Activated CD4-positive, alpha-beta T cell treated with anti-CD3 and anti-CD28 coated beads, Interleukin-2, amount 50 U/mL, for 1 hour (primary cell): ENCODE measurements at places on chromosomes 12 and 14.

- no peak for DNase-seq
Observed at GRCh38 chr12:116540622-116541152, 18.5 kb upstream of the MAP1LC3B2 start.

- DNase-seq, result no peak
Observed at GRCh38 chr12:42568952-42569915, 20.3 kb downstream of the PRICKLE1 start.

GRCh38 chr12:94183708-94184379, 35.5 kb downstream of the PLXNC1 start:
- no peak for DNase-seq

- no peak for DNase-seq
Observed at GRCh38 chr12:546265-546919, 86.7 kb downstream of the B4GALNT3 start.

DNA sequence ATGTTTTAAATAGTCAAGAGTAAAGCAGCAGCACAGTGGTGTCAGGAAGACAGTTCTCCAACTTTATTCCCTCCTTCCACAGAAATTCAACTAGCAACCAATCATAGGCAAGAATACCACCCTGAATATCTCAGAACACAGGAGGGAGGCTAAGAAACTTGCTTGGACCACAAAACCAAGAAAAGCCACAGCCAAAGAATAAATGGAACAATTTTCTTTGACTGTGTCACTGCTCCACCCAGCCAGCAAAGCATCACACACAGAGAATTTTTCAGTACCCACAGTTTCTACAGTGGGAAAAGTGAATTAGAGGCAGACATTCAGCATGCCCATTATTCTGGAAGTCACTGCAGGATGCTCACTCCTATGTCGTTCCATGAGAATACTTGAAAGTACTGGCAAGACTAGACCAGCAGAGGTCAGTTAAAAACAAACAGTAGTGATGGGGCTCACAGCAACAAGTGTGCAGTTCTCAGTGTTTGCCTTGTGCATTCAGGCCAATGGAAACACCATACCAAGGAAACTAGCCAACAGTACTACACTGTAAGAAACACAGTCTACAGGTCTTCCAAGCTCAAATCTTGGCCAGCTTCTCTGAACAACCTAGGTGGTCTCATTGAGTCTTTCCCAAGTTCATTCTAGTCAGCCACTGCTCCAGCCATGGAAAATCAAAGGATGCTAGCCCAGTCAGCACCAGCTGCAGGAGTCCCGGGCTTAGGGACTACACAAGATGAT, 56.8 kb upstream of the FOXG1 start:
- no peak for DNase-seq

DNA sequence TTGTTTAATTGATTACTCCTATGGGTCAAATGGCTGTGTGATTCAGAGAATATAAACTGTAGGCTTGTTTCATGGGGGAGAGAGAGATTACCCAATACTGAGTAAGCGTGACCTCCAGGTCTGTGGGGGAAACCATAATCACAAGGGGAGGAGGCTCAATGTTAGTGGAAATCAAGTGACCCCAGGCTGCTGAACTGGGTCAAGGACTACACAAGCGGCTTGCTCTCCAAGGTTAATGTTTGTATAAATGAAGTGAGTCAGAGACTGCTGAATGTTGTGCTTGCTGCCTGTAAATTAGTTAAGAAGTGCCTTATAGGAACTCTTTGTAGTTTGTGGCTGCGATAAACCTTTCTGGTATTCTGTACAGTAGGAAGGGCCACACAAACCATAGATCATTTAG, 479.7 kb downstream of the AACS start:
- no peak for DNase-seq

GRCh38 chr14:91536327-91536726, 26.2 kb upstream of the PPP4R3A start:
- no peak for DNase-seq

DNA sequence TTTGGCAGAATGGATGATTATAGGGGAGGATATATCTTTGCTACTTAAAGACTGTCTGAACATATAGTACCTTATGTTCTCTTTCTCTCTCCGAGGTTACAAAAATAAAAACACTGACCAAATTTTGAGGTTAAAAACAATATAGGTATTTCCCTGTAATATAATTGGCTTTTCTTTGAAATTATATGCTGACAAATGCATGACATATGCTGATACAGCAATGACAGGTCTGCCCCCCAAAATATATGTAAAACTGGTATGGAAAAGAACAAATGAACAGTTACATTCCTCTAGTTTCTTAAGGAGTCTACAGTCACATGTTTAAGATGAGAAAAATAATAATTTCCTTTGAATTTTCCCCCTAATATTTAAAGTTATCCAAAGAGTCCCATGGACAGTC, 405.7 kb downstream of the SOX5 start:
- DNase-seq, result no peak

DNA sequence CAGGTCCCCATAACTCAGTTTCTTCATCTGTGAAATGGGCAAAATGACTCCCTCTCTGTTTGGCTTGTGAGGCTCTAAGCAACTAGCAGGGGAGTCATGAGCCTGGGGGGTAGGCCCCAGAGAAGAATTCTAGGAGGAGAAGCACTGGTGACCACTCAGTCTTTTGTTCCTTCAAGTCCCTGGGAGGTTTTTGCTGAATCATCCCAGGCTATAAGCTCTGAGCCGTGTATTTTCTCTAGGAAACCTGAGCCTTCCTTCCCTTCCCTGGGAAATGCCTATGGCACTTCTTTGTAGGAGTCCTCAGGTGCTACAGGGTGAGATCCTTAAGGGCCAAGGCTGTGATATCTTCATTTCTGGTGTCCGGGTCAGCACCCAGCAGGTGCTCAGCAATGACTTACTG, 4.5 kb downstream of the RPH3A start:
- DNase-seq, result no peak

DNA sequence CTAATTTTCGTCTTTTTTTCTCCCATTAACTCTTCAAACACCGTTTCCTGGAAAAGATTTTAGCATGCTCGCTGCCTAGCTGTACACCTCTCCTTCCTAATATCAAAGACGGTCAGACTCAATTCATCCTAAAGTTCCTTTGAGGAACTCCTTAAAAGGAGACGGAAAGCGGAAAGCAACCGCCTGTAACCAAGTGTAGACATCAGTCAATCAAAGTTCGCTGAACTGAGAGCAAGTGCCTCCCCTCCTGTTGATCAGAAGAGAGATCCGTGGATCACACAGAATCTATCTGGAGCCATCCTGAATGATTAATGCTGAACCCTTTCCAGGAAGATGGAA, 412 bp upstream of the TEP1 start:
- peak; percentile 6 for DNase-seq

DNA sequence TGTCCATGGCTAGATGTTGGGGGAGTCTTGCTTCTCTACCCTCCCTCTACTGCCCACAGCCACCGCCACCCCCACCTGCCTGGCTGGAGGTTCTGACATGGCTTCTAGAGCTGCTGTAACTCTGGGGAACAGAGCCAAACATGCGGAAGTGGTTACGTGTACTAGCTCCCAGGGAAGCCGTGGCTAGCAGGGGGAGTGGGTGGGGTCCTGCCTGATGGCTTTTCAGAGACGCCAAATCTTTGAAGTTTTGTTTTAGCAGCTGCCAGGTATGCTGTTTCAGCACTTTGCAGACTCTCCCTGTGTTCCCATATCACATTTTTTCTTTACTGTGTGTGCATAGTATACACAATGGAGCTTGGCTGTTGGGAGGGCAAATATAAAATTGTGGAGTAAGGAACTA, 150.3 kb downstream of the TGFB3 start:
- peak; percentile 25 for DNase-seq

DNA sequence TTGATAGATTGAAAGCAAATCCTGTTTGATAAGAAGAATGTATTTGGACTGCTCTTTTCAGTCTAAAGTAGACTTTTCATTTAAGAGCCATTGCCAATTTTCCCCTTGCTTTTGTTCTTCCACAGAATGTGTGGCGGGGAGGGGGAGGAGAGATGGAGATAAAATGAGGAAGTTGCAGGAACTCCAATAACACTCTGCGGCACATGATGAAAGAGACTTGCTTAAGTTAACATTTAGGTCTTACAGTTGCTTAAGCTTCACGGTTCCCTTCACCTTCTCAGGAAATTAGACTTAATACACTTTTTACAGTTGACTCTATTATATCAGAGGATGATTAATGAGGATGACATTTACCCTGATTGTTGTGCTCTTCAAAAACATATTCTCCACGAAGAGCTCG, 537.3 kb downstream of the TMTC2 start:
- no peak for DNase-seq

DNA sequence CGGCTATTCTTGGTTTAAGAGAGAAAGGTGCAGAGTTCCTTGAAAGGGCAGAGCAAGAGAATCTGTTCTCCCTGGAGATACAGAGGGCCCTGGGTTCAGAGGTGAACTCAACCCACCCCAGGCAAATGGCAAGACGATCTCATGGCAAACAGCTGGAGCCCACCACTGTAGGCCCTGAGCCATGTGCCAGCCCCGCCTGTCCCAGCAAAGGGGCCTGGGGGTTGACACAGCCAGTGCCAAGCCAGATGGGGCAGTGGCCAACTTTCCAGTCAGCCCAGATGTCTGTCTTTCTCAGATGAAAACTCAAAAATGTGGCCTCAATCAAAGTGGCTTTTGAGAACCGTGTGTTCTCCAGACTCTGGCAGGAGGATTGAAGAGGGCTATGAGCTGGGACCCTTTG, 51.8 kb downstream of the ISCA2 start:
- DNase-seq, result no peak

DNA sequence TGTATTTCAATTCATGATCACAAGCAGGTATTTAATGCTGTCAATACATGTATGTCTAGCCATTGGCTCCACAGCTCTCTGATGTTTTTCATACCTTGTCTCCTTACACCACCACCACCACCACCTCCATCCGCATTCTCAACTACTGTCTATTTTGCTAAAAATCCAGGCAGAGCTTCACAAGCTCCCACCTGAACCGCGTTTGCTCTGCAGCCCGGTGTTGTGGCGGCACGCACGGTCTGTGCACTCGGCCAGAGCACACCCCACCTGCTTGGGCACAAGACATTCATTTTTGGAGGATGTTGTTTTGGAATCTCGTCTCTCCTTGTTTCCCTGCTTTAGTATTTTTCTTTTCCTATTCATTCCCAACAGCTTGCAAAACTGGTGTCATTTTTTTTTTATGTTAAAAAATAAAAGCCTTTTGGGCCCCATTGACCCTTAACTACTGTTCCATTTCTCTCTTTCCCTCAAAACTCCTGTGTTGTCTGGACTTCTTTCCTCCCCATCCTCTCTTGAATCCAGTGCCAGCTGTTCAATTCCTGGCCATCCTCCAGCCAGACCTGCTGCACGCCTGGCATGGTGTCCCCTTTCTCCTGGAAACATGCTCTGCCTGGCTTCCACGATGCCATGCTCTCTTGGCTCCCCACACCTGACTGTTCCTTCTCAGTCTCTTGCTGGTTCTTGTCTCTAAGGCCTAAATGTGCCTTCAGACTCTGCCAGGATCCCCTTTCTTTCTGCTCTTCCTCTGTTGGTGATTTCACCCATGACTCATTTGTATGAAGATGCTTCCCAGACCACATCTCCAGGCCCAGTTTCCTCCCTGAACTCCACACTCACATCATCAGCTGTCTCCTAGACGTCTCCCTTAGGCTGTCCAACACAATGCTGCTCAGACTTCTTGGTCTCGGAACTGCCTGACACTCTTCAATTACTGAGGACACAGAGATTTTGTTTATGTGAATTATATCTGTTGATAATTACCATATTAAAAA, 37.9 kb downstream of the PIWIL1 start:
- DNase-seq, result no peak

- no peak for DNase-seq
Observed at GRCh38 chr12:41772478-41772877, 372.2 kb downstream of the GXYLT1 start.

- peak; percentile 14 for DNase-seq
Observed at GRCh38 chr14:56002876-56003625, 115.2 kb upstream of the PELI2 start.

DNA sequence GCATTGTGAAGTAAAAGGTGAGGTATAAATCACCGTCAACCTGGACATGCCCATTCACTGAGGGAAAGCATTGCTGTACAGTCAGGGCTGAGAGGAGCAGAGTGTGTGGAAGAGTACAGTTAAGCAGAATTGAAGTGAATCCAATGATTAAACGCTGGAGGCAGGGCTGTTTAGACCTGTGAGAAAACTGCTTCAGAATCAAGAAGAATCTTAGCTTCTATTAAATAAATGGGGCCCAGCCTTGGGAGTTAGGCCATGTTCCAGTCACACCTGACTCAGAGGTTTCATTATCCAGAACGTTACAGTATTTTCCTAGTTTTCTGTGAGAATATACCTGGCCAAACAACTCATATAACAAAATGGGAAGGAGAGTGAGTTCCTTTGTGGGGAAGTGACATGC, 86.9 kb downstream of the ATP23 start:
- no peak for DNase-seq

- DNase-seq, result no peak
Observed at GRCh38 chr14:42112108-42112507, 505.4 kb downstream of the LRFN5 start.

- DNase-seq, result no peak
Observed at GRCh38 chr12:104469066-104469465, 12.3 kb downstream of the CHST11 start.

- DNase-seq, result no peak
Observed at GRCh38 chr12:6959805-6960592, 8.8 kb downstream of the PTPN6 start.

DNA sequence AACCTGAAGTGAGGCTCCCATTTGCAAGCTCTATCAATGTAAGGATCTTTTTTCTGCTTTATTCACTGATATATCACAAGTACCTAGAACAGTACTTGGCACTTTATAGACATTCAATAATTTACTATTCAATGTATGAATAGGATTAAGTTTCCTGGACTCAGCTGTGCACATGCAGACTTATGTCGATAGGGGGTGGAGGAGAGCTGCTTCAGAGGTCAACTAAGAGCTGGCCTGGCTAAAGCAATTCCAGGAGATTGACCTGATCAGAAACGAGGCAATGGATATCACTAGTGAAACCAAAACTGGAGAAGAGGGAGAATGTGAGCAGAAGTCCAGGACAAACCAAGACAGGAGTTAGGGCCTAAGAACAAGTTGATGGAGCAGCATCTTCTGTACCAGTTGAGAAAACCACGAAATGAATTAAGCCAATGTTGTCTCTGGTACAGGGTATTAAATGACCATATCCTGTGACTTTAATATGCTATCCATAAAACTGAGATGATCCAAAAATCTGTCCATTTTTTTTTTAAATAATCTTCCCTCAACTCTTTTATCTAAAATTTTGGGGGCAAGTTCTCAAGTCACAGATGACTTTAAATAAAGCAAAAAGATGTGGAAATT, 169.2 kb downstream of the PIK3C2G start:
- no peak for DNase-seq
